PC-9 (cell line): ENCODE measurements at places on chromosomes 1 and 21.

- H3K4me3 ChIP-seq: no peak overlapping the region
- no peaks in the 10 kb centered on the region for H3K27me3 ChIP-seq
- DNase-seq: peak; percentile 81
- peaks cover 9% of the 10 kb centered on the region; the same call in 1 of the 2 replicates for H3K4me1 ChIP-seq
Observed at GRCh38 chr1:6350416-6351088, 43.0 kb downstream of the ACOT7 start.

GRCh38 chr1:230422221-230422981, 3.7 kb downstream of the PGBD5 start:
- H3K27me3 ChIP-seq: peaks cover 72% of the 10 kb centered on the region
- H3K4me3 ChIP-seq: no peak overlapping the region
- no peak overlapping the region for H3K27ac ChIP-seq
- H3K36me3 ChIP-seq: no peaks in the 10 kb centered on the region
- DNase-seq: no peak
- H3K4me1 ChIP-seq: no peaks in the 10 kb centered on the region

DNA sequence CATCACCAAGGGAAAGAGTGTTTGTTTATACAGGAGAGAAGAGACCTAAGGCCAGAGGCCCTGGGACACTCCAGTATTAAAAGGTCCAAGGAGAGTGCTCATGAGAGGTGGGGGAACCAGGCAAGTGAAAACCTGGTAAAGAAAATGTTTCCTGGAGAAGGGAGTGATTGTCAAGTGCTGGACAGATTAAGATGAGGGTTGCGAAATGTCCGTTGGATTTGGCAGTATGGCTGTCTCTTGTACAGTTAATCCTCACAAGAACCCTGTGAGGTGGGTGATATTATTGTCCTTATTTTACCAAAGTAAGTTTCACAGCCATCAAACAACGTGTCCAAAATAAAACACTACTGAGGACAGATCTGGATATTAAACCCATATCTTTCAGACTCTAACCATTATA, 44.2 kb downstream of the RPAP2 start:
- no peaks in the 10 kb centered on the region for H3K27me3 ChIP-seq
- H3K27ac ChIP-seq: no peak overlapping the region

DNA sequence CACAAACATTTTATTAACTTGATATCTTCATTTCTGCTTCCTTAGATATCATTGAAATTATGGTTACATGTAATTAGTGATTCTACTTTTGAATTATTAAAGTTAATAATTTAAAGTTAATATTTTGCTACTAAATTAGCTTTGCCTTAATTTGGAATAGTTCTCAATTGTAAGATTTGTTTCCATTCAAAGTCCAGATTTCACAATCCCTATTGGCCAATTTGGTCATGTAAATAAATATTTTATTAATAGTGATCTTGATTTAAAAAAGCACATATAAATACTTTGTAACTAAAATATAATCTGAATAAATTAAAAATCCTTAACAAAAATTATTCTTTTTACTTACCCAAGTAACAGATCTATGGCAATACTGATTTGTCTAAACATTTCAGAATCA, 1558.6 kb downstream of the NCAM2 start:
- no peaks in the 10 kb centered on the region for H3K36me3 ChIP-seq
- no peak overlapping the region for H3K27ac ChIP-seq
- H3K27me3 ChIP-seq: no peaks in the 10 kb centered on the region
- H3K4me1 ChIP-seq: no peaks in the 10 kb centered on the region

GRCh38 chr1:217876896-217877295, 245.8 kb downstream of the SPATA17 start:
- H3K4me1 ChIP-seq: no peaks in the 10 kb centered on the region
- no peak overlapping the region for H3K4me3 ChIP-seq
- H3K36me3 ChIP-seq: no peaks in the 10 kb centered on the region

DNA sequence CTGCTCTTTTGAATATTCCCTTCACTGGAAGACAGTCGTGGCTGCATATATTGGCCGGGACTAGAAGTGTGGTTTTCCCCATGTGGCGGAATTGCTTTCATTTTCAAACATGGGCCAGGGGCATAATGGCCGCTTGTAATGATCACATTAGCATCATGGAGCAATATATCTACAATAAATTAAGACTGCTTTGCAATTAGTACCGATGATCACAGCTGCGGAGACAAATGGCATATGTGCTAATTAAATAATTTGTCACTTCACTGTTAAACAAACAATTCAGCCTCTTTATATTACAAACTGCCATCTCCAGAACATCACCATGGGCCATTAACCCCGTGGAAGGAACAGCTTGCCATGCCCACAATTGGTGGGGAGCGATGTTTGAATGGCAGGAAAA, 68.2 kb upstream of the OLIG2 start:
- no peak overlapping the region for H3K27ac ChIP-seq
- H3K4me1 ChIP-seq: no peaks in the 10 kb centered on the region
- peaks cover 70% of the 10 kb centered on the region for H3K27me3 ChIP-seq
- no peak for DNase-seq
- no peak overlapping the region for H3K4me3 ChIP-seq
- H3K36me3 ChIP-seq: no peaks in the 10 kb centered on the region

- peak overlapping the region; percentile 58 for H3K27ac ChIP-seq
- no peak for DNase-seq
- H3K36me3 ChIP-seq: peaks cover 27% of the 10 kb centered on the region
- H3K4me3 ChIP-seq: 0 out of 2 replicates have a peak overlapping the region, but pooled peaks have one; percentile 4
Observed at GRCh38 chr1:234458352-234459017, 20.5 kb downstream of the TARBP1 start.

GRCh38 chr21:31258073-31258472, 86.0 kb downstream of the TIAM1 start:
- no peak for DNase-seq
- peaks cover 9% of the 10 kb centered on the region for H3K4me1 ChIP-seq
- H3K27ac ChIP-seq: no peak overlapping the region
- no peak overlapping the region for H3K4me3 ChIP-seq
- no peaks in the 10 kb centered on the region for H3K36me3 ChIP-seq

- peak overlapping the region; percentile 54; the same call in 1 of the 2 replicates for H3K4me3 ChIP-seq
- no peaks in the 10 kb centered on the region for H3K36me3 ChIP-seq
- DNase-seq: peak; percentile 54
- peaks cover 31% of the 10 kb centered on the region for H3K4me1 ChIP-seq
- no peak overlapping the region for H3K27ac ChIP-seq
Observed at GRCh38 chr1:21651214-21652042, 17.7 kb downstream of the RAP1GAP start.

GRCh38 chr1:63836830-63837229, 63.0 kb downstream of the ROR1 start:
- H3K4me3 ChIP-seq: no peak overlapping the region
- H3K27ac ChIP-seq: no peak overlapping the region
- no peaks in the 10 kb centered on the region for H3K27me3 ChIP-seq

GRCh38 chr1:208058267-208058666, 147.3 kb upstream of the CD34 start:
- no peaks in the 10 kb centered on the region; the same call in 1 of the 2 replicates for H3K36me3 ChIP-seq
- no peak overlapping the region for H3K27ac ChIP-seq
- H3K4me3 ChIP-seq: no peak overlapping the region
- H3K4me1 ChIP-seq: no peaks in the 10 kb centered on the region
- no peak for DNase-seq

GRCh38 chr1:8666389-8667167, 150.9 kb downstream of the RERE start:
- H3K36me3 ChIP-seq: no peaks in the 10 kb centered on the region
- peaks cover 37% of the 10 kb centered on the region for H3K4me1 ChIP-seq
- H3K4me3 ChIP-seq: no peak overlapping the region

DNA sequence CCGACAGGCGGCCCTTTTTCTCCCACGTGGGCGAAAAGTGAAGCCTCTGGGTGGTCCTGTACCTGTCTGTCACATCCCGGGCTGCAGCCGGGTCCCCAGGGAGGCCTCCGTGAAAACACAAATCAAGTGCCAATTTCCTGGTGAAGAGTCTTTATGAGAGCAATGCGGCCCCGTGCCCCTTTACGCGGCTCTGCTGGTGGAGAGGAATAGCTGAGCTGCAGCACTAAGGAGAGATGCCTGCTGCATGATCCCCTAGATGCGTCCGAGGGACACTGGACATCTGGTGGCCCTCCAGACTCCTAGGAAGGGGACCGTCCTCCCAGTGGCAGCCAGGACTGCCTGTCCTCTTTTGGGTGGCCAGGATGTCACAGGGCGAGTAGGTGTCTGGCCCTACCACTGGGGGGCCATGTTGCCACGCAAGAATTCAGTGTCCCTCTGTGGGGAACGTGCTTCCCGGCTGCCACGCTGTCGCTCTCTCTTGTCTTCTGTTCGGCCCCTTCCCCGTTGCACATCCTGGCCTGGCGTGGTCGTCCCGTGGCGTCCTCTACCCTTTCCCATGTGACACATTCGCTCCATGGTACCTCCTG, 38.7 kb downstream of the COL18A1 start:
- H3K27me3 ChIP-seq: no peaks in the 10 kb centered on the region

GRCh38 chr21:28473530-28474220, 519.0 kb downstream of the LTN1 start:
- no peak overlapping the region for H3K27ac ChIP-seq
- H3K4me1 ChIP-seq: no peaks in the 10 kb centered on the region
- no peaks in the 10 kb centered on the region for H3K27me3 ChIP-seq
- DNase-seq: no peak
- H3K36me3 ChIP-seq: no peaks in the 10 kb centered on the region
- H3K4me3 ChIP-seq: no peak overlapping the region

- no peaks in the 10 kb centered on the region for H3K36me3 ChIP-seq
- no peak overlapping the region for H3K4me3 ChIP-seq
- DNase-seq: no peak
- no peaks in the 10 kb centered on the region for H3K27me3 ChIP-seq
- peaks cover 11% of the 10 kb centered on the region; the same call in 1 of the 2 replicates for H3K4me1 ChIP-seq
- H3K27ac ChIP-seq: no peak overlapping the region
Observed at GRCh38 chr1:168141871-168142385, 5.2 kb upstream of the GPR161 start.

DNA sequence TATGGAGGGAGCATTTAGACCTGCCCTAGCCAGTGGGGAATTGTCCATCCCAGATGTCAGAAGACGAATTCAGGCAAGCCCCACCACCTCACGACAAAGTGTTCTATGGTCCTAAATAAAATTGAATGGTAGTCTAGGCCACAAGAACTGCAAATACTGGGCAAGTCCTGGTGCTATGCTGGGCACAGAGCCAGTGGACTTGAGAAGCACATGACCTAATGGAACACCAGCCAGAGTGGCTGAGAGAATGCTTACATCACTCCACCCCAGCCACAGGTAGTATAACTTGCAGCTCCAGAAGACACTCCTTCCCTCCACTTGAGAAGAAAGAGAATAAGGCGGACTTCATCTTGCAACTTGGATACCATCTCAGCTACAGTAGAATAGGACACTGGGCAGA, 567.3 kb upstream of the CXADR start:
- no peaks in the 10 kb centered on the region for H3K4me1 ChIP-seq
- H3K27me3 ChIP-seq: no peaks in the 10 kb centered on the region

DNA sequence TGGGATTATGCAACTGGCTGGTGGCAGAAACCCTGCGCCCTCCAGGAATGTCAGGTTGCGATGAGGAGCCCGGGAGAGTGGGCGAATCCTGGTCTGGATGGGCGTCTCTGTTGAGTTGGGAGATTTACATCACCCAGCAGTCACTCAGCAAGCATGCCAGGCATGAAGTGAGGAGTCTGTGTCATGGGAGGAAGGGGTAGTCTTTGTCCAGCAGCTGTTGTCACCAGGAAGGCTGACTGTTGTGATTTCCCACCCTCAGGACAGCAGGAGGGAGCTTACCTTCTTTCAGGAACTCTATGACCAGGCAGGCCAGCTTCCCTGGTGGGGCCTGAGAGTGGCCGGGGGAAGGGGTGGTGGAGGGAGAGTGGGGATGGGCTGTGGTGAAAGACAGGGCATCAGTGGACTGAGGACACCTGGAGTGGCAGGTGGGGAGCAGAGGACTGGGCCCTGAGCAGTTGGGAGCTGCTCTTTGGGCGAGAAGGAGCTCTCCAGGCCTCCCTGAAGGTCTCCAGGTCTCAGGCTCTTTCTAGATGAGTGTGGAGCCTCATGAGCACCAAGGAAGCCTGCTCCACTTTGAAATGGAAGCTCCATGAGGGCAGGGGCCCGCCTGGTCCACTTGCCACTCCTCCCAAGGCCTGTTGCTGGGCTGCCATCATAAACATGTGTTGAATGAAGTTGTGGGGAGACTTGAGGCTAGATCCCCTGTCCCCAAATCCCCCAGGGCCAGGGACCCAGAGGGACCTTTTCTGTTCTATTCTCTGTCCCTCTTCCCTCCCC, 21.3 kb upstream of the PKP1 start:
- no peaks in the 10 kb centered on the region for H3K27me3 ChIP-seq
- DNase-seq: no peak
- H3K36me3 ChIP-seq: no peaks in the 10 kb centered on the region
- no peak overlapping the region for H3K27ac ChIP-seq

DNA sequence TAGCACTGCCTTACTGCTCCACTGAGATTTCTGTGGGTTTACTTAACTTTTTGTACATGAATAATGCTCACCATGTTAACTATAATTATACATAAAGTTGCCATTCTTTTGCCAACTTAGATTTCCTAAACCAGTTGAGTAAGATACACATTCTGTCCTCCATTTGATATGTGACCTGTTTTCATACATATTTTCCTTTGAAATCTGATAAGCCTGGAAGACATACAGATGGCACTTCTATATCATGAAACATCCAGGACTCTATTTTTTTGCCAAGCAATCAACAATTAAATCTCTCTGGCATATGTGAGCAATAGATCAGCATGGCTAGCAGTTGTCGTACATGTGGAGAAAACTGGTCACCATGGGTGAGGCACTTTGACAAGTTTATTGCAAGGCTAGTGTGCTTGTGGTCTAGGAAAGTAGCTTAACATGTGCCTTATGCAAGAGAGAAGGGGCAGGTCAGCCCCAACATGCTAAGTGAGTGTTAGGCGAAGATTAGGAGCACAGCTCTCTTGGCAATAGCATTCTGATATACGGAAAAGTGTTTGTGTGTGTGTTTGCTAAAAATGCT, 14.2 kb downstream of the PRRX1 start:
- H3K4me1 ChIP-seq: no peaks in the 10 kb centered on the region
- 0 out of 2 replicates have a peak, but pooled peaks cover 3% of the 10 kb centered on the region for H3K27me3 ChIP-seq
- H3K27ac ChIP-seq: no peak overlapping the region

GRCh38 chr21:43919871-43920801, 55.1 kb downstream of the AGPAT3 start:
- no peak overlapping the region for H3K4me3 ChIP-seq
- no peak for DNase-seq
- H3K27me3 ChIP-seq: no peaks in the 10 kb centered on the region
- H3K27ac ChIP-seq: no peak overlapping the region

DNA sequence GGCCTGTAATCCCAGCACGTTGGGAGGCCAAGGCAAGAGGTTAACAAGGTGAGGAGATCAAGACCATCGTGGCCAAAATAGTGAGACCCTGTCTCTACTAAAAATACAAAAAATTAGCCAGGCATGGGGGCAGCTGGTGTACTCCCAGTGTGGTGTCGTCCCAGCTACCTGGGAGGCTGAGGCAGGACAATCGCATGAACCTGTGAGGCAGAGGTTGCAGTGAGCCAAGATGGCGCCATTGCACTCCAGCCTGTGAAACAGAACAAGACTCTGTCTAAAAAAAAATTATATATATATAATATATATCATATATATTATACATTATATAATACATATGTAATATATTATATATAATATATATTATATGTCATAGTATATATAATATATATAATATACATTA, 249.2 kb upstream of the TPTE start:
- H3K4me1 ChIP-seq: no peaks in the 10 kb centered on the region
- H3K27ac ChIP-seq: no peak overlapping the region
- H3K4me3 ChIP-seq: no peak overlapping the region
- H3K27me3 ChIP-seq: no peaks in the 10 kb centered on the region
- H3K36me3 ChIP-seq: no peaks in the 10 kb centered on the region
- no peak for DNase-seq
